NCI-H345 (cell line): ENCODE measurements at places on chromosomes 6 and 20.

GRCh38 chr6:14865531-14866100, 380.3 kb upstream of the JARID2 start:
- no peak for DNase-seq

GRCh38 chr6:136921936-136922684, at the start of gene SLC35D3:
TSS of gene SLC35D3 (plus strand) at chr6:136922301. CDS start at chr6:136922429, 128 bp downstream.
- DNase-seq, result peak; percentile 30

DNA sequence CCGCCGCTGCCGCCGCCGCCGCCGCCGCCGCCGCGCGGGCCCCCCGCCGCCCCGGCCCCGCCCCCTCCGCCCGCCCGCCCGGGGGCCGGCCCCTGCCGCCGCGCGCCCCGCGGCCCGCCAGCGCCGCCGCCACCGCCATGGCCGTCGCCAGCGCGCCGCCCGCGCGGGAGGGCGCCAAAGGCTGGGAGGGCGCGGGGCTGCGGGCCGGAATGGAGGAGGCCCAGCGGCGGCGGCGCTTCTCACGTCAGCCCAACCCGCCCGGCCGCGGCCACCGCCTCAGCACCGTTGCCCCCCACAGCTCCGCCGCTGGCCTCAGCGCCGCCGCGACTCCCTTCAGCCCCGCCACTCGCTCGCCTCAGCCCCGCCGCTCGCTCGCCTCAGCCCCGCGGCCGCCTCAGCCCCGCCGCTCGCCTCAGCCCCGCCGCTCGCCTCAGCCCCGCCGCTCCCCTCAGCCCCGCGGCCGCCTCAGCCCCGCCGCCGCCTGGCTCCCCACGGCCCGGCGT, 258 bp downstream of the PHF10 start:
- peak; percentile 57 for DNase-seq

DNA sequence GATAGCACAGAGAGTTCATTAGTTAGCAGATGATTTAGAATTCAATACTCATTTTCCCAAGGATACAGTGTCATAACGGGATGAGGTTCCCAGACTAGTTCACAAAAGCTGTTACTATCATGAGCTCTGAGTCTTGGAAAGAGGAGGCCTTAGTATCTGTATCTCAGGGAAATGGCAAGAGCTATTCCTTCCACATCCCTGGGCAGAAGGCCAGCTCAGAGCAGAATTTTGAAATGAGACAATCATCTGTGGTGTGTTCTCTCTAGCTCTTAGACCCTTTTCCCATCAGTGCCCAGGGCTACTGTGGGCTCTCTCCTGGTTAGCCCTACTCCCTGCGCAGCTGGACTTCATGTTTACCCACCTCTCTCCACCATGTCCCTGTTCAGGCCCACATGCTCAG, 64.5 kb downstream of the JAG1 start:
- no peak for DNase-seq

DNA sequence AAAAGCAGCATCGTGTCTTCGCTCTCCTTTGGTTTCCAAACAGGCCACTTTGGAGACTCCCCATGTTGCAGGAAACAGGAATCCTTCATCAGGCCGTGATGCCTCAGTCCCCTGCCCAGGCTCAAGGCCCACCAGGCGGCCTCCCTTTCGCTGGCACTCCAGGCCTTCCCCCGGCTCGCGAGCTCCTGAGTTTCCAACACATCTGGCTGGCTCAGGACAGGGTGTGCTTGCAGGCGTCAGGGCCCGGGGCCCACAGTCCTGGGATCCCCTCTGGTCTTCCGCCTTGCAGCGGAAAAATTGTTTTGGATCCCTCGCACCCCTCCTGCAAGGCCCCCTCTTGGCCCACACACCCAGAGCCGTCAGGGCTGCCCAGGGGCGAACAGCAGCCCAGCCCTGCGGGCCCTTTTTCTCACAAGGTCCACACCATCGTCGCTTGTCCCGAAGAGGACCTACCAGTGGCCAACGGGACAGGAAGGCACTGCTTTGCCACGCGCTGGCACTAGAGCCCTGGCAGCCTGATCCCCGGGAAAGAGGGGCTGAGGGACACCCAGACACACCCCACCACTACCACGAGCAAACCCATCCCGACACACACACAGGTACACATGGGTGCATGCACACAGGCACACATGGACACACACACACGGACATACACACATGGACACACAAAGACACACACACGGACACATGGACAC, 1930.9 kb upstream of the DEFB115 start:
- DNase-seq, result no peak

- DNase-seq, result no peak
Measured at GRCh38 chr20:38260378-38261053, at the start of gene KIAA1755. TSS of gene KIAA1755 (minus strand) at chr20:38260735. CDS start at chr20:38260500, 235 bp downstream.

DNA sequence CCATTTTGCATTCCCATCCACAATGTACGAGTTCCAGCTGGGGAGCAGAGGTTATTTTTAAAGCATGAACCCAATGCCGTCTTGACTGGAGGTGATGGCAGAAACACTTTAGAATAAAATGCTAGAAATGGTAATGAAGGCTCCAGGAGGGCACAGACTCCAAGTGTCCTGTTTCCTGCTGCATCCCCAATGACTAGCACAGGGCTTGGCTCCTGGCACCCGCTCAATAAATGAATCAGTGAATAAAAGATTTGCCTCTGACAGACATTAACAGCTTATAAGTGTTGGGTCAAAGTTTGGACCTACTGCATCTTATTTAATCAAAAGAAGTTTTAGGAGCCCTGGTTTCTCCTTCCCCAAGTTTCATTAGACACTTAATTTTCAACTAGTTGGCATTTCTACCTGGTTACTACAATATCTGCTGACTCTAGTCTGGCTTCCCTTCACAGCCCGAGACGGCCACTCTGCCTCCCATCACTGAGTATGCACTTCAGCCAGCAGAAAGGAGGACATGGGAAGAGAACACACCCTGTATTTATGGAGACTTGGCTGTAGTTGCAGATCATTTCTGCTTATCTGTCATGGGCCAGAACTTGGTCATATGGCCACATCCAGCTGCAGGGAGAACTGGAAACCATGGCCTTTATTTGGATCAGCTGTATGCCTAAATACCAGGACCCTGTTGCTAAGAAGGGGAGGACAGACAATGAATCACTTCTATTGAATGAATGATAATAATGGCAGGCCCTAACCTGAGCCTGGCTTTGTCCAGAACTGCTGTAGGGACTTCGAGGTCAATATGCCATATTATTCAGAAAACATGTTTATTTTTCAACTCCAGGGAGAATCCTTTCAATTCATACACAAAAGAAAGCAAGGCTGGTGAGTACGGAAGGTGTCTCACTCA, 63.1 kb downstream of the TTI1 start:
- DNase-seq, result no peak

- DNase-seq, result no peak
Measured at GRCh38 chr6:3592371-3592941, 135.6 kb upstream of the SLC22A23 start.

GRCh38 chr6:90088009-90088408, 193.7 kb downstream of the GJA10 start:
- peak; percentile 30 for DNase-seq

DNA sequence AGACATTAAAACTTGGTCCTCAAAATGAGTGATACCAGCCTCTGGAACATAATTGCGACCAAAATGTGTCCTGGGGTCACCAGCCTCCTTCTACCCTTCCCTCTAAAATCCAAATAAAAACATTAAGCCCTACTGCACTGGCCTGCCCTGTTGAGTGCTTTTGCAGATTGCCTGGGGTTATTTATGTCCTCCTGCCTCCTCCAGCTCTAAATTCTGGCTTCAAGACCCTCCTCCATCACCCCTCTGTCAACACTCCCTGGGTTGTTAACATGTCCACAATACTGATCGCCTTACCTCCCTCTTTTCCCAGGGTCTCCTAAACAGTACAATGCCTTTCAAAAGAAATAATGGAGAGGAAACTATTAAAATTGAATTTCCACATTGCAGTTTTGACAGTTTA, 327.5 kb downstream of the NRN1 start:
- DNase-seq, result no peak

DNA sequence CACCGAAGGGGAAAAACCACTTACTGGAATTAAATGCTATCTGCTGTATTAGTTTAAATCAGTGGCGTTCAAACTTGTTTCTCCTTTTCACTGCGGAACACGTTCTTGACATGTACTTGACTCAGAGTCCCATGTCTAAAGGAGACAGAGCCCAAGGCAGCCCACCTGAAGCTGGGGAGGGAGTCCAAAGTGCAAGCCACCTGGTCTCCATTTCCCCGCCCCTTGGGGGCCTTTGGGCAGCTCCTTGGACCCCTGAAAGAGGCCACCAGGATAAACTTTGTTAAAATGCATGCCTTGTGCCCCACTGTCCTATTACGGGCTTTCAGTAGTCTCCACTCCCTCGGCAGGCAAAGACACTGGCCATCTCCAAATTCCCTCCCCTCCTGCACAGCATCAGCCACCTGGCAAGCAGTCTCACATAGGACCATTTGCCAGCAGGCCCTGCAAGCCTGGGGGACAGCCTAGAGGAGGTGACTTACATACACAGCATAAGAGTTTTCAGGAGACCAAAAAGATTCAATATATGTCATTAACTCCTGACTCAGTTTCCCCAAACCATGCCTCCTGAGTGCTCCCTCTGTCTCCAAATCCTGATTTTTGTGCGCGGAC, 6.7 kb downstream of the PCK1 start:
- DNase-seq, result no peak

DNA sequence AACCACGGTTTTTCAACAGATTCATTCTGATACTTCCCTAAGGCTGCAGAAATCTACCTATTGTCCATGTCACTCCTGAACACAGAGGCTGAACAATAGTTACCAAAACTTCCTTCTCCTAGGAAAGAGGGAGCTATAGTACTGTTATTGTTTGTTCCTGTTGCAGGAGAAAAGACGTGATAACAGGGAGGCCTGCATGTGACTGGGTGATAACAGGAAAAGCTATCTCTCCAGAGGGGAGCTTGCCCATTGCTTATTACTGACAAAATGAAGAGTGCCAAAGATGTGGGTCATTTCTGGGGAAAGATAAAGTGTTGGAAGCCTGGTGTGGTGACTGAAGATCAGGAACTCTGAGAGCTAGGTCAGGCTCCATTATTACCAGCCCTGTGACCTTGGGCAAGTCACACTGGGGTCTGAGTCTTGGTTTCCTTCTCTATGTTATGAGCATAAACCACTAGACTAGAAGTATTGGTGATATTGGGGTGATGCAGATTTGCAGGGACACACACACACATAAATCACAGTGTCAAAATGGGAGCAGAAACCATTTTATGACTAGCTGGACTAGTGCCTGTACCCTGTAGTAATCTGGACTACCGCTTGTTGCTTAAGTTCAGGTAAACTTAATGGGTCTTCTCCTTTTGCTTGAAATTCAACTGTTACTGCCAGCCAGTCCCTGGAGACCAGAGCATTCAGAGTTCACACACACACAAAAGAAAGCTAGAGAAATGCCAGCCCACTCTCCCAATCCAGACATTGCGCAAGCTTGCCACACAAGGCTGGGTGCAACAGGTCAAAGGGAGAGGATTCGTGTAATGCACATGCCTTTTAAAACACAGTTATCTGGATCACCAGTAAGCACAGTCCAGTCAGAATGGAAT, 136.0 kb upstream of the CNR1 start:
- DNase-seq, result no peak

GRCh38 chr6:149451376-149452036, 33.3 kb downstream of the ZC3H12D start:
- DNase-seq, result no peak

DNA sequence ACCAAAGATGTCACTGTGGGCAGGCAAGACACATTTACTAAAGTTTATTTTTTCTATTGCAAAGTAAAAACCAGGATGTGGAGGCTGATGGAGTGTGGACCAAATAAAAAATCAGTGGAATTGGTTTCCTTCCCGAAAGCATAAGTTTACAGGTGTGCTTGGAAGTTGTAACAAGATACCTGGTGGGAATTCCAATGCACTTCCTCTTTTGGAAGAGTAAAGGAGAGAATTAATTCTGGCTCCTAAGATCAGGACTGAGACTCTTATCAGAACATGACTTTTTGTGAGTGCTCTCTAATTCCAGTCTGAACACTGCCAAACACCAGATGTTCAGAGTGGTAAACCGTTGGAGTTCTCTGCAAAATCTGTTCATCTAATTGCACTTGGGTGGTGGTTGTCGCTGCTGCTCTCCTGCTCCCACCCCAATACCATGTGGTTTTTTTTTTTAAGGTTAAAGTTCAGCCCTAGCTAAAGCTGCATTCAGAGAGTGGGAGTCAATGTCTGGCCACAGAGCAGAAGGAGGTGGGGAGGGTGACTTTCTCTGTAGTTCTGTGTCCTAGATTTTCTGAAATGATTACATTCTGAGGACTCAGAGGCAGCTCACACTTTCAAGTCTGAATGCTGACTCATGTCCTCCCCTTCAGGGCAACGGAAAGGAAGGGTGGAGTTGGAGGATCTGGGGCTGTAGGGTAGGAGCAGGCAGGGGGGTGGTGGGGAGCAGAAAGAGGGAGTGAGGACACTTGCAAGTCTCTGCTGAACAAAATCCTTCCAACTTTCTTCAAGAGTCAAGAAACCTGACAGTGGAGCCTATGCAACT, 275.8 kb upstream of the PRDM1 start:
- no peak for DNase-seq

- no peak for DNase-seq
Measured at GRCh38 chr20:23546435-23547144, 21.7 kb downstream of the CST9L start.

- DNase-seq, result no peak
Measured at GRCh38 chr6:31152781-31153180, 4.8 kb downstream of the CCHCR1 start.

- DNase-seq, result no peak
Measured at GRCh38 chr6:131348572-131348971, 213.3 kb downstream of the AKAP7 start.

DNA sequence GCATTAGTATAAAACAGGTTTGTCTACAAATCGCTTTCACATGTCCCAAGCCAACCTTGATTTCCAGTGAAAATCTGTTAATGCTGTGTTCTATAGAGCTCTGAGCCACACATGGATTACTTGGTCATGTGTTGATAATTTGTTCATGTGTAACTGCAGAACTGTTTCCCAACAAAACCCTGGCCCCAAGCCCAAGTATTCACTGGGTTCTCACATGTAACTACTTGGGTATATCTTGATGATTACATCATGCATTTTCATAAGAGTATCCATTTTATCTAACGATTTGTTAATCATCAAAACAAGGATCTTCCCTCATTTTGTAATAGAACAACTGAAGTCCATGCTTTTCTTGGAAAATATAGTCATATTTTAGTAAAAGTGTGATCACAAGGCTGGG, 657.6 kb downstream of the PRKN start:
- DNase-seq, result no peak

GRCh38 chr6:30778001-30778635, 33.8 kb upstream of the IER3 start:
- DNase-seq, result no peak

GRCh38 chr6:116933485-116933884, 56.4 kb downstream of the RFX6 start:
- no peak for DNase-seq

GRCh38 chr20:59004493-59004762, 2.6 kb downstream of the CTSZ start:
- DNase-seq, result no peak

DNA sequence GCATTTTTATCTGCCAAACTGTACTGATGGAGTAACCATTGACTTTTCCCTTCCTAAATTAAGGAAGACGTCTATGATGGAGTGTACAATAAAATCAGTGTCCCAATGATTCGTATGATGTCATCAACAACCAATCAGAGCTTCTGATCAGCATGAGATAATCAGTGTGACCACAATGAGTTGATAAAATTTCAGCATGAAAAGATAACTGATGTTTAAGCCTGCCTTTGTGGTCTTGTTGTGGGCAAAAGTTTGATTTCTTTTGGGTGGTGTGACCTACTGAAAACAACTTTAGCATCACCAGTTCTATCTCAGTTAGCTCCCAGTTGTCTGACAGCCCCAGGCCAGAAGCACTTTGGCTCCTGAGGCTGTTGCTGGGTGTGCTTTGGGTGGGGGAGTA, 3.3 kb downstream of the PCIF1 start:
- no peak for DNase-seq
